CD4-positive, alpha-beta memory T cell (primary cell): ENCODE measurements at places on chromosomes 6 and 20. TPM values are rescaled to one million over a fixed set of nuclear protein-coding genes. Genes with fewer than 3 reads are reported as not detected.
A peak's percentile ranks its signal among the peaks of the same experiment; 100 is the strongest.

- DNase-seq: no peak
Observed at GRCh38 chr6:164106345-164106769, 691.8 kb downstream of the QKI start.

- DNase-seq: peak; percentile 57
Observed at GRCh38 chr6:144582939-144583613, 297.9 kb downstream of the UTRN start.

SLC25A27 gene
- 2.3 TPM for total RNA-seq

- no peak for DNase-seq
Observed at GRCh38 chr6:61210549-61210948, 1075.5 kb downstream of the KHDRBS2 start.

GRCh38 chr6:135667691-135668455 lies 170.3 kb upstream of the AHI1 start:
- no peak for DNase-seq
